Calu3 (cell line): ENCODE measurements at places on chromosomes 4 and X. TPM values are rescaled to one million over a fixed set of nuclear protein-coding genes. Genes with fewer than 3 reads are reported as not detected.

PCSK1N gene
- 53.3 and 70.5 TPM in 2 replicates for total RNA-seq

HSFX2 gene
- total RNA-seq, result 0.76 and 2.1 TPM in 2 replicates

EFHC2 gene
- 0.95 and 1.7 TPM in 2 replicates for total RNA-seq

SPIN4 gene
- 17.2 and 18.4 TPM in 2 replicates for total RNA-seq

SLC6A14 gene
- 77.7 and 83.7 TPM in 2 replicates for total RNA-seq

RBM46 gene
- total RNA-seq, result not detected in 2 replicates

TBCK gene
- total RNA-seq, result 19.7 and 22.5 TPM in 2 replicates

MAP9 gene
- total RNA-seq, result 9.4 and 10.3 TPM in 2 replicates

TMEM271 gene
- not detected in 2 replicates for total RNA-seq

PPEF1 gene
- total RNA-seq, result not detected in 2 replicates

C4orf46 gene
- total RNA-seq, result 9.6 and 10.1 TPM in 2 replicates

PHKA1 gene
- total RNA-seq, result 7.4 and 7.8 TPM in 2 replicates

FAT1 gene
- 197 and 210 TPM in 2 replicates for total RNA-seq

DCAF12L1 gene
- total RNA-seq, result not detected in 2 replicates

NLRP2B gene
- total RNA-seq, result not detected in 2 replicates

TAF7L gene
- 0.15 TPM in 1 of 2 replicates, not detected in the other for total RNA-seq

SLC25A14 gene
- total RNA-seq, result 12.1 and 15.4 TPM in 2 replicates

ZNF674 gene
- 7.0 and 7.1 TPM in 2 replicates for total RNA-seq

GAGE13 gene
- not detected in 2 replicates for total RNA-seq

ATP8A1 gene
- total RNA-seq, result 0.73 and 0.76 TPM in 2 replicates

NOX1 gene
- not detected in 2 replicates for total RNA-seq

TRIM75 gene
- not detected in 2 replicates for total RNA-seq

TLR10 gene
- not detected in 2 replicates for total RNA-seq

SYNPO2 gene
- 0.17 and 0.39 TPM in 2 replicates for total RNA-seq

NMU gene
- 3.8 and 4.1 TPM in 2 replicates for total RNA-seq

FGFBP2 gene
- total RNA-seq, result not detected in 2 replicates

HTN1 gene
- not detected in 2 replicates for total RNA-seq

VCX3B gene
- total RNA-seq, result not detected in 2 replicates

CT83 gene
- total RNA-seq, result 30.5 and 35.2 TPM in 2 replicates

ASMT gene
- not detected in 2 replicates for total RNA-seq

MAGEC2 gene
- not detected in 2 replicates for total RNA-seq

TENM3 gene
- total RNA-seq, result 2.3 and 5.9 TPM in 2 replicates

CHRDL1 gene
- total RNA-seq, result not detected in 2 replicates

SPON2 gene
- 2.2 and 2.4 TPM in 2 replicates for total RNA-seq

FHIP1A gene
- 19.3 and 25.9 TPM in 2 replicates for total RNA-seq

HDX gene
- 8.3 TPM in 2 replicates for total RNA-seq

FHDC1 gene
- total RNA-seq, result 6.0 and 7.8 TPM in 2 replicates

CCNG2 gene
- 25.2 and 26.1 TPM in 2 replicates for total RNA-seq

ZMAT1 gene
- total RNA-seq, result 4.0 and 4.4 TPM in 2 replicates

RTL9 gene
- total RNA-seq, result not detected in 2 replicates

HPSE gene
- 5.1 and 5.2 TPM in 2 replicates for total RNA-seq

RIPPLY1 gene
- 0.31 TPM in 1 of 2 replicates, not detected in the other for total RNA-seq

SLC6A8 gene
- 24.6 and 27.4 TPM in 2 replicates for total RNA-seq

AFM gene
- total RNA-seq, result not detected in 2 replicates

C4orf51 gene
- not detected in 2 replicates for total RNA-seq

RNF175 gene
- 0.54 and 0.66 TPM in 2 replicates for total RNA-seq

PF4V1 gene
- not detected in 2 replicates for total RNA-seq
